T-helper 17 cell (primary cell): ENCODE measurements at places on chromosomes 11 and 22.
A peak's percentile ranks its signal among the peaks of the same experiment; 100 is the strongest.

DNA sequence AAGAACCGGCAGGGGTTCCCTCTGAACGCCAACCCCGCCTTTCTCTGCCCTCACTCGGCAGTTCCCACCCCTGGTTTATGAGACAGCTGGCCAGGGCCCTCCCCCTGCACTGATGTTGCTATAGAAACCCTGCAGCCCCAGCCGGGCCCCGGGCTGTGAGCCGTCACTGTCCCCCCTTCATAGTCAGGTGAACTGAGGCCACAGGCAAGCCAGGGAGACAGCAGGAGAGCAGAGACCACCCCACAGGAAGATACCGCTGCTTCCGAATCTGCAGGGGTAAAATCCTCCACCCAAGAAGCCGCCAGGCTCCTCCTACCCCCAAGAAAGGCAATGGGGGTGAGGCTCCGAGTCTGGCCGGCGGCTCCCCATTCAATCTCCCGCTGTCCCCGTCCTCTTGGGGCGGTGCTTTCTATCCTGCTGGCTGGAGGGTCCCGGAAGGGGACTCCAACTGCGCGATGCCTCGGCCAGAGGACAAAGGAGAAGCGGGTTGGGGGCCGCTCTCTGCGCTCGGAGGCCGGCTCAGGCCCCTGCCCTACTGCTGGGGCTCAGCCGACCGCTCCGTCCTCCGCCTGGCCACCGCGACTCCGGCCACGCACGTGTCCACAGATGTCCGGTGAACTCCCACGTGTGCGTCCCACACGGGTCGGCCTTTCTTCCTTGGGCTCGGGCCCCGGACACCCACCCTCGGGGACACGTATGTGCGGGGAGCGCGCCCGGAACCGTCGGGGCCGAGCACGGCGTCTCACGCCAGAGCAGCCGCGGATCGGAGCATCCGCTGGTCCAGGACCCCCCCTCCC lies 587 bp downstream of the SLC25A22 start:
- peak; percentile 81 for DNase-seq

GRCh38 chr11:112279901-112280267 lies 19.2 kb upstream of the PLET1 start:
- DNase-seq: peak; percentile 73

GRCh38 chr11:124865902-124866851 lies 945 bp downstream of the ROBO3 start:
- peak; percentile 44 for DNase-seq

DNA sequence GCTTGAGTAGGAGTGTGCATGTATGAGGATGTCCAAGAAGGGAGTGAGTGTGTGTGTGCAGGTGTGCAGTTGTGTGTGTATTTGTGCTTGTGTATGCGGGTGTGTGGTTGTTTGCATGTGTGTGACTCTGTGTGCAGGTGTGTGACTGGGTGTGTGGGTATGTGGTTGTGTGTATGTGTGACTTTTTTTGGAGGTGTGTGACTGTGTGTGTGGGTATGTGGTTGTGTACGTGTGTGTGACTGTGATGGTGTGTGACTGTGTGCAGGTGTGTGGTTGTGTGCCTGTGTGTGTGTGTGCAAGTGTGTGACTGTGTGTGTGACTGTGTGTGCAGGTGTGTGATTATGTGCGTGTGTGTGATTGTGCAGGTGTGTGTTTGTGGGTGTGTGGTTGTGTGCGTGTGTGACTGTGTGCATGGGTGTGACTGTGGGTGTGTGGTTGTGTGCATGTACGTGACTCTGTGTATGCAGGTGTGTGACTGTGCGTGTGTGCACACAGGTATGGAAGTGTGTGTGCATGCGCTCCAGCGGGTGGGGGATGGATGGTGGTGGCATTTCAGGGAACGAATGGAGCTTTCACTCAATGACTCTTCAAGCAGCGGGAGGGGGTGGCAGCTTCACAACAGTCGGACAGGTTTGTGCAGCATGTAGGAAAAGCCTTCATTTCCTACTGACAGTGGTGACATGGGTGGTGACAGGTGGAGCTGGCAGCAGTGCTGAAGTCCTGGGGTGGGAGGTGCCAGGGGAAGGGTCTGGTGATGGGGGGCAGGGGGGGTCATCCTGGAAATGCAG lies 47.6 kb downstream of the CACNA1I start:
- DNase-seq: no peak

DNA sequence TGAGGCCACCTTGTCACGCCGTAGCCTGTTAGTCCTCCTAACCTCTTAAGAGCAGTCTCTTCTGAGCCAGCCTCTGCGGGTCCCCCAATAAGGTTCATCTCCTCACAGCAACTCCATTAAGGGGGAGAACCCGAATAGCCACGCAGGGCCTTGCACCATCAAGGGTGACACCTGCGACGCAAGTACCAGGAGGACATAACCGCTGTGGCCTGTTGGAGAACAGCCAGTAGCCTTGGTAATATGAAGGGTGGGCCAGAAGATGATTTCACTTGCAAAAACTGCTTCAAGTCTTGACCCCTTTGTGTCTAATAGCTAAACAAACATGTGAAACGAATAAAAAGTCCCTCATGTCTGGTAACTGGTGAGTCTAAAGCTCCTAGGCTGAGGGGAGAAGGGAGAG lies 14.8 kb downstream of the ARFGAP2 start:
- no peak for DNase-seq

DNA sequence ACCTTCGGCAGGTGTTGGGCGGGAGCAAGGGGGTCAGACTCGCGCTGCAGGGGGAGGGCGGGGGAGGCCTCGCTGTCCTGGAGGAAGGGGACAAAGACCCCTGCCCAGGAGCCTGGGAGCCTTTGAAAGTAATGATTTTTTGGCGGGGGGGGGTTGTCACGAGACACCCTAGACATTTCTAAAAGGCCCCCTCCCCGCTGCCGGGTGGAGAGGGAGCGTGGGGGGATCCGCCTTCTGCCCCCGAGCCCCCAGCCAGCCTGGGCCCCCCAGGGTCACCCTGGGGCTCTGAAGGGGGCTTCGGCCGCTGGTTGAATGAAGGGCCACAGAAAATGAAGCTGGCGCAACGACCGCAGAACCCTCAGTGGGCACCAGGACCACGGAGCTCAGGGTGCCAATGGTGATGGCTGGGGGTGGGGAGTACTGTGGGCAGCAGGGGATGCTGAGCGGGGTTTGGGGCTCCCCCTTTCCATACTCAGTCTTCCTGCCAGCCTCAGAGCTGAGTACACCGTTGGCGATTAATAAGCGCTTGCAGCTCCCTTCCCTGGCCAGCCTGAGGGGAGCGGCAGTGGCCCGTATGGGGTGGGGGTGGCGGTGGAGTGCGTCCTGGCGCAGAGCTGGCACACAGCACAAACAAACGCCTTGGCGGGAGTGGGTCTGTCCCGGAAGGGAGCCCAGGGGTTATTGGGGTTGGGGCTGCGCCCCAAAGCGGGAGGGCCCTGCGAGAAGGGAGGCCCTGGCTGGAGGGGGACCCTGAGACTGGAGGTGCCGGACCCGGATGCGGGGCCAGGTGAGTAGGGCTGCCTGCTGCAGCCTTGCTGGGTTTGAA lies 1.2 kb upstream of the DUSP8 start:
- no peak for DNase-seq

- no peak for DNase-seq
Observed at GRCh38 chr22:27867085-27867952, 51.7 kb downstream of the PITPNB start.

DNA sequence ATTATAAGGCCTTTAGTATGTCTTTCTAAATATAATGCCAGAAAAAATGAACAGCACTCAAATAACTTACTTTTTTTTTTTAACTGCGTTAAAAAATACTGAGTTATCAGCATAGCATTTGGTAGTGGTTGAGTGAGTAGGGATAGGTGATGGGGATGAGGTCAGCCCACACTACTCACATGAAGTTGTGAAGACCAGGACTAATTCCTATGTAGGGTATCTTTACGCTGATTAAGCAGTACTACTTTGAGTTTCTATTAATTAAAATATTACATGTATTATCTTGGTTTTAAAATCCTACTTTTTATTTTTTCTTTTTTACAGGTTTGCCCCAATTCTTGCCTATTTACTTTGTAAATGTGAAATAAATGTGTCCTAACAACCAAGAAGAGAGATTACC lies 13.5 kb downstream of the PHF21A start:
- no peak for DNase-seq

DNA sequence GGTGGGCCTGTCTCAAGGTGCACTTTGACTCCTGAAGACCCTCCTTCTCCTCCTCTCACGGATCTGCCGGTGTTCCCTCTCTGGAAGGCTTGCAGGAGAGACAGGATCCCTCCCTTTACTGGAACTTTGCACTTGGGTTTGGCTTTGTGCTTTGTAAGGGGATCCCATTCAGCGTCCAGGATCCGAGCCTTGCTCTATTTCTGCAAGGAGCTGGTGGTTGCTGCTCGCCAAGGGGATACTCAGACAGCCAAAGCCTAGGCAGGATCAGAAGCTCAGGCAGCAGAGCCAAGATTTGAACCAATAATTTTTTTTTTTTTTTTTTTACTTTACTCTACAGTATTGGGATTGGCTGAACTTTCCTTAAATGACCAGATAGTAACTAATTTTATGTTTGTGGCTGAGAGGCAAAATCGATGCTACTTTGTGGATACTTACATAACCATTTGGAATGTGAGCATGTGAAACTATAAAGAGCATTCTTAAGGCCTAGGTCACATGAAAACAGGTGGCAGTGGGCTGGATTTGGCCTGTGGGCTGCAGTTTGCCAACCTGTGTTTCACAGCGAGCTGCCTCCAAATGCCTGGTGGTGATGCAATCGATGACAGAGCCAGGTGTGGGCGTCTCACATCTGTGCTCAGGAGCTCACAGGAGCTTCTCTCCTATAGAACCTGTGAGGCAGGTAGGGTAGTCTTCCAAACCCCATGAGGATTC lies 25.2 kb downstream of the BCR start:
- DNase-seq: no peak

DNA sequence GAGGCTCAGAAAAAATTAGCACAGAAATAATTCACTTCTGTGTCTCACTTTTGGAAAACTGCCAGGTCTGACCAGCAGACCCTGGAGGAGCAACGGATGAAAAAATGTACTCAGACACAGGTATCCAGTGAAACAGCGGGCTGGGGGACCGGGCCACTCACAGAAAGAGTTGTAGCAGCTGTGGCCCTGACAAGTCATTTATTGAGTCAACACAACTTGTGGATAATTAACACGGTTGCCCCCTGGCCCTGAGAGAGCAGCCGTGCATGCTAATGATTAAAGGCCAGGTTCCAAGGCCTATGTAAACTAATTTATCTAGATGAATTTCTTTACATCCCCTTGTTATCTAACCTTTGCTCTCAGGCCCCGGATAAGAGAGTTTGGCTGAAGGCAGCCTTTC lies 131.3 kb downstream of the AASDHPPT start:
- no peak for DNase-seq

DNA sequence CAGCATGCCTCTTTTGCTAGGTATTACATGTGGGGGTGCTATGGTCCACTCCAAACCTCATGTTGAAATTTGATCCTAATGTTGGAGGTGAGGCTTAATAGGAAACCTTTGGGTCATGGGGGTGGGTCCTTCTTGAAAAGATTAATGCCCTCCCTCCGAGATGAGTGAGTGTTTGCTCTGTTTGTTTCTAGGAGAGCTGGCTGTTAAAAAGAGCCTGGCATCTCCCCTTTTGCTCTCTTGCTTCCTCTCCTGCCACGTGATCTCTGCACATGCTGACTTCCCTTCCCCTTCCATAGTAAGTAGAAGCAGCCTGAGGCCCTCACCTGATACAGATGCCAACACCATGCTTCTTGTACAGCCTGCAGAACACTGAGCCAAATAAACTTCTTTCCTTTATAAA lies 104.5 kb downstream of the FAT3 start:
- DNase-seq: no peak

GRCh38 chr22:49847751-49848689 lies 5.6 kb upstream of the ZBED4 start:
- no peak for DNase-seq
